PC-9 (cell line): ENCODE measurements at places on chromosomes 3 and 15.

DNA sequence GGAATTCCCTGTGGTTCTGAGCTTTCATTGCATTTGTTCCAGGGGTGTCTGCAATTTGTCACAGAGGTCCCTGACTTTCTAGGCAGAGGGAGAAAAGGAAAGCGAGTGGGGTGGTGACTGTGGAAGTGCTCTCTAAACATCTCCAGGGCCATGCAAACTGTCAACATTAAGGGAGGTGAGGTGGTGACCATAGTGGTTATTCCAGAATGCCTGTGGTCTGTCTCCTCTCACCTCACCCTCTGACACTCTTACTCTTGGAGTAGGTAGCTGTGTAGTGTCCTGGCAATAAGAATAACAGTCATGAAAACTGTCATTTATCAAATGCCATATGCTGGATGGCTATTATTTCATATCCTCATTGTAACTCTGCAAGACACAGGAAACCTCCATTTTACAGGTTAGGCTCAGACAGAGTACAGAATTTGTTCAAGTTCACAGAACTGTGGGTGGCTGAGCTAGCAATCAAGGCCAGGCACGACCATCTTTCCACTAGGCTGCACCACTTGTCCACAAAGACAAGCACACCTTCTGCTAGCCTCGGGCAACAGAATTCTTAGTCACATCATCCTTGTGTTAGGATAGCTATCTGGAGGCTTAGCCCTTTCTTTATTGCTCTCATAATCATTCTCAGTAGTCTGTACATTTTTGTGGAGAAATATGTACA is 179.4 kb downstream of the CD47 start:
- DNase-seq: peak; percentile 8

GRCh38 chr15:77487469-77487842 is 66.8 kb downstream of the HMG20A start:
- no peak for DNase-seq

- DNase-seq: no peak
These were observed 9.2 kb upstream of the MME start for GRCh38 chr3:155070932-155071387.

GRCh38 chr15:31781261-31781660 is 249.1 kb upstream of the CHRNA7 start:
- no peak for DNase-seq

DNA sequence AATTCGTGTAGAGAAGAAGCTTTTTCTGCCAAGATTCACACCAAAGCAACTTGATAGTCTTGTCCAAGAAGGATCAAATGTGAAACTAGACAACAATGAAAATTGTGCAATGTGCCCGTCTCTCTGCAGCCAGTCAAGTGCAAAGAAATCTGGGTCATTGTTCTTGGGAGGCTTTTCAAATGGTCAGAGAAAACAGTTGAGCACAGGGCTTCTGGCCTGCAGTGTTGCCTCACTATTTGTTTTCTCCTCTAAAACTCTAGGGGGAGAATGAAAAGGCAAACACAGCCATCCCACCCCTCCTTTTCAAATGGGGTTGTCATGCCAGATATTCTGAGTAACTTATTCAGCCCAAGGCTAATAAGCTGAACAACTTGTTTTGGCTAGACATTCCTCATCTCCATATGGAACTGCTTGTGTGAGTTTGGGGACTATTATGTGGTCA is 417.6 kb upstream of the CDIN1 start:
- DNase-seq: peak; percentile 23

DNA sequence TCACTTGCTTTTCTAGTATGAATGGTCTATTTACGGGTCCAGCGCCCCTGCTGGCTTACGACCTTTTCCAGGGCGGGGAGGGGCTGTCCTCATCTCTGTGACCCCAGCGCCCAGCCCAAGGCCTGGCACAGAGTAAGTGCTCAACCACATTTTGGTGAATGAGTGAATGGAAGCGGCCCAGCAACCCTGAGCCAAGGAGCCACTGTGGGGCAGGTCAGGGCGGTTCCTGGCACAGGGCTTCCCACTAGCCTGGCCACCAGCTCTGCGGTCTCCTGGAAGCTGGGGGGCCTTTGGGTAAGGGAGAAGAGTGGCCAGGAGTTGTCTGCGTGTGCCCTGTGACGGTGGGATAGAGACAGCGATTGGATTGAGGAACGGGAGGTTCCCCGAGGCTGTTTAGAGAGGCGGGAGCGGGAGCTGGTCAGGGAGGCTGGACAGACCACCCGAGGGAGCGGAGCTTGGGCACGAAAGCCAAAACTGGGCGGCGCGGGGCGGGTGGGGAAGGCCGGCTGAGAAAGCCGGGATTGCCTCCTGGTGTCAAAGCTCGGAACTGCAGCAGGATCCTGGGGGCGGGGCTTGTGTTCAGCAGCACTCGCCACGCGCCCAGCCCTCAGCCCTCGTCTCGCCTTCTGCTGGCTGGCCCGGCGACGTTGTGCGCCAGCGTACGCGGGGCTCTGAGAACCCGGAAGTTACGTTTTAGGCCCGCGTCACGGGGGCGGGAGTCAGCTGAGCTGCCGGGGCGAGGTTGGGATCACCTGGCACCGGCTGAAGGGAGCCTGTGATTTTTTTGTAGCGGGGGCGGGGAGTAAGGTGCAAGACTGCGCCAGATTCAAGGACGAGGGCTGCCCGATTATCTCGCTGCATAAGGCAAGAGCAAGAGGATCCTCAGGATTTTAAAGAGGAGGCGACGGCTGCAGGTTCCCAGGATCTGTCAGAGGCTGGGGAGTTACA is at the start of gene VPS18:
VPS18 (plus strand) TSS at position 718 of the 948 bp plus-strand sequence. CDS start 319 bp downstream, outside the sequence.
- DNase-seq: peak; percentile 97

GRCh38 chr15:35170207-35170606 is 85.1 kb upstream of the NANOGP8 start:
- DNase-seq: no peak

GRCh38 chr3:117246771-117247555 is 537.4 kb downstream of the TUSC7 start:
- DNase-seq: no peak

- DNase-seq: no peak
These were observed 30.4 kb downstream of the SPPL2A start for GRCh38 chr15:50735156-50735555.

- no peak for DNase-seq
These were observed 475 bp upstream of the SPINT1 start for GRCh38 chr15:40843261-40843884.

DNA sequence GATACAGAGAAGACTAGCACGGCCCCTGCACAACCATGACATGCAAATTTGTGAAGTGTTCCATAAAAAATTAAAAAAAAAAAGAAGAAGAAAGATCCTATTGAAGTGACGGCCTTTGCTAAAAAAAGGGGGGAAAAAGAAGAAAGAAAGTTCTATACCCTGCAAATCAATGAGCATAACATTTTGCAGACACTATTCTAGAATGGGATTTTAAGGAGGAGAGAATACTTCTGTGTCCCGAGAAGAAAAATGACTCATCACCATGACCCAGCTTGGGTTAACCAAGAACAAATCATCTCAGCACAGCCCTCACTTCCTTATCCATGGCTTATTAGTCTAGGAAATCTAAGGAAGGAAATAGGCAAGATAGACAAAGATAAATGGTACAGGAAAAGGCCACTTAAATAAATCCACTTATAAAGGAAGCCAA is 7.4 kb upstream of the SH3BP5 start:
- DNase-seq: peak; percentile 59

DNA sequence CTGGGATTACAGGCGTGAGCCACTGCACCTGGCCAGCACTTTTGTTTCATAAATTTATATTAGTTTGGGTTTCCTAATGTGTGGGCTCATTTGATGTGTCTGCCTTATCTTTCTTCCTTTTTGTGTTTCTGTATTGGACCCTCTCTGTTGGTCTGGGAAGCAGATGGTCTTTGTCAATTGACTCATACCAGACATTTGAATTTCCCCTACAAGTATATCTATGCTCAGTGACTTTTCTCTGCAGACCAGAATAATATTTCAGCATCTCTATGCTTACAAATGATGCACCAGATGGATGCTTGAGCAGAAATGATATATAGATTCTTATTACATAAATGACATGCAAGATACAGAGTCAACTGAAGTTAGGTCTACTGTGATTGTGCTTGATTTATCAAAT is 329.9 kb upstream of the SLCO3A1 start:
- DNase-seq: no peak

GRCh38 chr3:31981206-31982181 is at the start of the genes OSBPL10 and ZNF860:
Gene OSBPL10 (minus strand): TSS chr3:31981262. CDS start chr3:31981179, 83 bp downstream.
Gene ZNF860 (plus strand): TSS chr3:31981750. CDS start chr3:31989080, 7,330 bp downstream.
- DNase-seq: peak; percentile 93

DNA sequence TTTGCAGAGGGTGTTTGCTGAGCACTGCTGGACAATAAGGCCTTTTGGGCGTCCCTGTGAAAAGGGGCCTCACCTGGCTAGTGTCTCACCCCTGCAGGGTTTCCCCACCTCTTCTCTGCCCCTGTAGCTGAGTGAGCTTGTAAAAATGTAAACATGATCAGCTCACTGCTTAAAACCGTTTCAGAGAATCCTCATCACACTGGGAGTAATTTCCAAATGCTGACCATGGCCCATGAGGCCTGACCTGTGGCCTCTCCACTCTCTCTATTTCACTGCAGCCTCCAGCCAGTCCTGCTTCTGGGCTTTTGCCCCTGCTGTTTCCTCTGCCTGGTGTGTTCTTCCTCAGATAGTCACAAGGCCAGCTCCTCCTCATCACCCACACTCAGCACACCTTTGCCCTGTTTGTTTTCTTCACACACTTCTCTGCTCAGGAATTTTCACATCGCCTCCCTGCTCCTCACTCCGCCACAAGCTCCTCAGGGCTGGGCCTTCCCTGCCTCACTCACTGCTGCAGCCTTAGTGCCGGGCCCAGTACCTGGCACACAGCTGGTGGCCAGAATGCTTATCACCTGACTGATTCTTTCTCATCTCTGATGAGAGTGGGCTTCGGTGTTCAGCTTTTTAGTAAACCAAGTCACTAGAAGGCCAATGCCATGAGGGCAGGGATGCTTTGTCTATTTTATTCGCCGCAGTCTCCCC is 79.3 kb upstream of the SEC13 start:
- no peak for DNase-seq

DNA sequence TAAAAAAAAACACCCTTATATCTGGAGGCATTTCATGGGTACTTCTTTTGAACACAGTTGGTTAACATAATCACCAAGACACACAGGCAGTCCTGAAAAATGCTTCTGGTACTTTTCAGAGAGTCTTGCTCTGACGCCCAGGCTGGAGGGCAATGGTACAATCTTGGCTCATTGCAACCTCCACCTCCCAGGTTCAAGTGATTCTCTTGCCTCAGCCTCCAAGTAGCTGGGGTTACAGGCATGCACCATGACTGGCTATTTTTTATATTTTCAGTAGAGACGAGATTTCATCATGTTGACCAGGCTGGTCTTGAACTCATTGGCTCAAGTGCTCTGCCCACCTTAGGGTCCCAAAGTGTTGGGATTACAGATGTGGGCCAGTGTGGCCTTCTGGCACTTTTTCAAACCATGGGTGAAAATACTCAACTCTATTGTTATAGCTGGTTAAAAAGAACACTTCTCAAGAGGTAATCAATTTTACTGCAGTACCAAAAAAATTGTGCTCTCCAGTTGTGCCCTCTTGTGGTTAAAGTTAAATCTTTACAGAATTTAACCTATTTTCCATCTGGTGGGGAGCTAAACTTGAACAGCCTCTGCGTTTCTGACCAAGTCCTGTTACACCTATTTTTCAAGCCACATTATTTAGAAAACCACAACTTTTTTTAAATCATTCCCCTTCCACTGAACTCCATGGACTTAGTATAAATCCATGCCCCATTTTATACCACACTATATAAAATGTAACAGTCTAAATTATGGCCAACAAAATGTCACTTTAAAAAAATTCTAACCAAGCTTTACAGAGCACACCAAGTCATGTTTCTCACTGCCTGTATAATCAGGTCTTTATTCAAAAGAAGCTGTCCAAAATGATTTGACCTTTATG is 1.2 kb upstream of the SNAPC5 start:
- DNase-seq: no peak

- no peak for DNase-seq
These were observed 238.5 kb upstream of the LRRN1 start for GRCh38 chr3:3560591-3561311.

DNA sequence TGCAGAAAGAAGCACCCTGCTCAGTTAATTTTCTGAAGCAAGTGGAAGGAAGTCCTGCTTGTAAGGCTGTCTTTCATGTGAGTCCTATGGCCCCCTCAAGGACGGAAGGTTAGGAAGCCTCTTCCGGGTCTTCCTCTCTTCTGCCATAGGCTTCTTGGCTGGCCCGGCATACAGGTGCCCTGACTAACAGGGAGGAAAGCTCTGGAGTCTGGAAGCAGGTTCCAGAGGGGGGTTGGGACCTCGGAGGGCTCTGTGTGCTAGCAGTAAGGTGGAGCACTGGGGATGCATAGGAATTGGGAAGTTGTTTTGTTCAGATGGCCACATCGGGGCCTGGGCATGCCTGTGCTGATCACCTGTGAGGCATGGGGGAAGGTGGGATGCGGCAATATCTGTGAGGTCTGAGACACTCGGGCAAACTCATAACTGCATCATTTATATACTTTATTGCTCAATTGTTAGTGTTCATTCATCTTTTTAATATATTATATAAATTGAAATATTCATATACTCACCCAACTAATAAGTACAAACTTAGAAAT is 49.6 kb downstream of the TRAK1 start:
- no peak for DNase-seq

GRCh38 chr3:52396907-52397591 is 47.9 kb downstream of the SEMA3G start:
- no peak for DNase-seq

DNA sequence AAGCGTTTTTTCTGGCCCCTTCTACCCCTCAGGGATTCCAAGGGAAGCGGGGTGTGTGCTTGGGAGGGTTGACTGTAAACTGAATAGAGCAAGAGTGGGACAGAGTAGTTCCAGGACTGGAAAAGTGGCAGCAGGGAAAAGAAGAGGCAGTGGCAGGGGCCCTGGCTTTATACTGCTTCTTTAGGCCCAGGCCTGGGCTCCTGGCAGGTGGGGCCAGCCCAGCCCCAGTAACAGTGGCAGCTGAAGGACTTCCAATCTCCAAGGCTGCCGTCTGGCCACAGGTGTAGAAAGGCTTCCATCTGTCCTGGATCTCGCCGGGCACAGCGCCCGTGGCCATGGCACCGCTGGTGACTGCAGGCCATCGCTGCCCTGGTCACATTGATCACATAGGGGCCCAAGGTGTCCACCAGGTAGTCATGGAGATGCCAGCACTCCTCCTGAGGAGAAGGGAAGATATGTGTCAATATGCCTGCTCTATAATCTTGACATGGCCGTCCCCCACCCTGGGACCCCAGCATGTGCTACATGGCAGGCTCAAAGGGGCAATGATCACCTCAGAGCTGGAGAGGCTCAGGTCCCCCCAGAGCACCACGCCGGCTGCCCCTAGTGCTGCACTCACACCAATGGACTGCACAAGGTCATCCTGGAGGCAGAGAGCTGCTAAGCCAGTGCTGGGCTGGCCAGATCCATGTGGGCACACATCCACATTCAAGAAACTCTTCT is 1.0 kb upstream of the IFRD2 start:
- no peak for DNase-seq

GRCh38 chr3:132843851-132844553 is 121.8 kb upstream of the NPHP3 start:
- no peak for DNase-seq

GRCh38 chr3:71129611-71130431 is 453.7 kb downstream of the FOXP1 start:
- DNase-seq: no peak

DNA sequence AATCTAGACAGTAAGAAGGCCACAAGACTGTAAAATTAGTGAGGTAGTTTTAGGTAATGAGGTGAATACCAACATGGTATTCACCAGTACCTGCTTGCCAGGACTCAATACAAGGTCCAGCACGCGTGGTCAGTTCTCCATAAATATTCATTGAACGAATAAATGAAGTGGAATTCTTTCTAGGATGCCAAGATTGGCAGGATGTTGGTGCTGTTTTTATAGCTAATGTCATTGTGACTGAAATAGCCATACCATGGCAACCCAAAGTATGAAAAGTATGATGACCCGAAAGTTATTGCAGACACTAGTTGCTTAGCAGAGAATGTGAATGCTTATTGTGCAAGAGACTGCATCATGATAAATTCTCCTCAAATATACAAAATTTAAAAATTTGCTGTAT is 307.2 kb downstream of the KCNH8 start:
- no peak for DNase-seq
